NCI-H1105 (cell line): ENCODE measurements at places on chromosomes 13 and 19.

- DNase-seq, result no peak
These were observed 6.7 kb downstream of the TPT1 start for GRCh38 chr13:45333977-45334922.

DNA sequence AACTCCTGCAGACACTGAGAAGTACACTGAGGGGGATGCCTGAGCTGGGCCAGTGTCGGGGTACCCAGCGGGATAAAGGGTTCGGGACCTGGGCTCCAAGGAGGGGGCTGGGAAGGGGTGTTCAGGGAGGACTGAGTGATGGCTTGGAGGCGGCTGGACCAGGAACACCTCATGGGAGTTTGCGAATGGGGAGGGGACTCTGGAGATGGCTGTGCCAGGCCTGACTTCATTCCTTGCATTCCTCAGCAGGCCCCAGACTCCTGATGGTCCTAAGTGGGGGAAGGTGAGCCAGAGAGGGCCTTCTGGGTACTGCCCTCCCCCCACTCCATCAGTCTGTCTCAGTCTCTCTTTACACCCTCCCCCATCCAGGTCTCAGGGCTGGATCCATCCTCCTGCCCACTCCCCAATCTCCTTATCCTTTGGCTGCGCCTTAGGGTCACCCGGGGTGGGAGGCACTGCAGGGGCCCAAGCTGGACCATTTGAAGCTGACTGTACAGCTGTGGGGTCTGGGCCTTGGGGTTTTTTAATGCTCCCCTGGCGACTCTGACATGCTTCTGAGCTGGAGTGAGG, 13.8 kb downstream of the PAK4 start:
- no peak for DNase-seq

DNA sequence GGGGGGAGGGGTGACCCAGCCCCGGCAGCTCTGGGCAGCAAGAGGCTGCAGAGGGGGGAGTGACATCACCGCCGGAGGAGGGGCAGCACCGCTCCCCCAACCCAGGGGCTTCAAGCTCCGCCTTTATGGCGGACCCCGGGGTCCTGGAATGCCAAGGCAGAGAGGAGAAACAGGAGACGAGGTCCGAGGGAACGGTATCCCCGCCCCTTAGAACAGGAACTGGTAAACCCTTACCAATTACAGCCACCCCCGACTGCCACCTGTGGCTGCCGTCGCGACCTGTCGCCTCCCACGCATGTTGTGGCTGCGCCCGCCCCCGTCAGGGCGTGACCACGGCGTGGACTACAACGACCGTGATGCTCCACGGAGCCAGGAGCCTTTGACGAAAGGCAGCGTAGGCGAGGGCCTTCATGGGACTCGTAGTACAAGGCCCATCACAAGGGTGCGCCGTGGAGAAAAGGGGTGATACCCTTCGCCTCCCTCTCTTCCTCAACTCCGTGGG, 4.1 kb upstream of the KCNC3 start:
- peak; percentile 93 for DNase-seq

DNA sequence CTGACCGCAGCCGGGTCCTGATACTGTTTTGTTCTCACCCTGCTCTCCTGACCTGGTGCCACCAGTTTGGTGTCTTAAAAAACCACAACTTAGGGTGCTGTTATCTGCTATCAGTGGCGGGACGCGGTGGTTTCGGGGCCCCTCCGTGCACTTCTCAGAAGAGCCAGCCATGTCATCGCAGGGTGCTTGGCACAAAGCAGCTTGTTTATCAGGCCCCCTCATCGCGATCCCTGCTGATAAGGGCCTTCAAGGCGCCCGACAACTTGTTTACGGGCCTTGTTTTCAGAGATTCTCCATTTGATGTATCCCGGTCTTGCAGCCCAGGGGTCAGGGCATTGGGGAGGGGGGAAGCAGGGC, 58.1 kb upstream of the KLF2 start:
- DNase-seq, result no peak

GRCh38 chr13:48431431-48431830, 18.5 kb upstream of the LPAR6 start:
- DNase-seq, result no peak

DNA sequence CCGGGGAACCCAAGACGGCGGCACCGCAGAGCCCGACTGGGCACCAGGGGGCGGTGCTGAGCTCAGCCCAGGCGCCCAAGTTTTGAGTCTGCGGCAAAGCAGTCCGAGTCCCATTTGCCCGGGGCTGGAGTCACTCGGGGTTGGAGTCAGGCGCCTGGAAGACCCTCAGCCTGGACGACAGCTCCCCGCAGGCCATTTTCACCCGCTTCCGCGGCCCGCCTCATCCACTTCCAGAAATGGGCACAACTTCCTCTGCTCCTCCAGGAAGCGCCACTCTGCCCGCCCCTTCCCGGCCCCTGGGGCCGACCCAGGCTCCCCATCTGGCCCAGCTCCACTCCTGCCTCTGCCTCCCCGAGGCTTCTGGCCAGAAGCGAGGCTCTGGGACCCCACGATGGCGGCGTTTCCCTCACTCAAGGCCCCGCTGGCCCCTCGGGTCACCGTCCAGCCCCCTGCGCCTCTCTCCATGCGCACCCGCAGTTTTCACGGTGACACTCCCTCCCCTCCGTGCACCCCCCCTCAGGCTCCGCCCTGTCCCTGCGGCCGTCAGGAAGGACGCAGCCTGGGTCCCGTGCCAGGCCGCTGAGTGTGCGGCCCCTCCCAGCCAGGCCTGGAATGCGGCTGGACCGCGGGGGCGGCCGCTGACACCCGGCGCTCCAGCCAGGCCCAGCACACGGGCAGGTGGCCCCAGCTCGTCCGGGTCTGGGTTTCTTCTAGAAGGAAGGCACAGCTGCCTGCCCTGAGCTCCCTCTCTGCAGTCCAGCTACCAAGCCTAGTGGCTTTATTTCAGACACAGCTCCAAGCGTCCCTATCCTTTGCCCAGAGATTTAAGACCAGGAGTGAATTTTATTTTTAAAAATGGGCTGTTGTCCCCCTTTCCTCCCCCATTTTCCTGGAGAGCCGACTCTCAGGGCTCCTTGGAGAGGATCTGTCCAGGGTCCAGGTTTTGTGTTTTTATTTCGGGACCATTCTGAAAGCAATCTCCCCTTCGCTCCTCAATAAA, 4.7 kb downstream of the SERTAD1 start:
- peak; percentile 71 for DNase-seq

DNA sequence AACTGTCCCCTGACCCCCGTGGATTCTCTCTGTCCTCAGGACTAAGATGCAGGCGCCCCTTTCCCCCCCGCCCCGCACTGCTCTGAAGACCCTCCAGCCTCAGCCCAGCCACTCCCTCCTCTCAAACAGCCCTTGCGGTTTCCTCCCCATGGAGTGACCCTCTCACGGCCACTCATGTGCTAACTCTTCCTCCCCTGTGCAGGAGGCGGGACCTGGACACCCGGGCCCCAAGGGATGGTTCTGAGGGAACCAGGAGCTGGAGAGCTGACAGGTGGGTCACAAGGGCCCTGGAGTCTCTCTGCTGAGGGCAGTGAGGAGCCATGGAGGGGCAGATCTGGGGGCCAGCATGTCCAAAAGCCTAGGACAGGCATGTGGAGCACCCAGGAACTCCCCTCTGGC, 1.9 kb downstream of the ISOC2 start:
- DNase-seq, result no peak

DNA sequence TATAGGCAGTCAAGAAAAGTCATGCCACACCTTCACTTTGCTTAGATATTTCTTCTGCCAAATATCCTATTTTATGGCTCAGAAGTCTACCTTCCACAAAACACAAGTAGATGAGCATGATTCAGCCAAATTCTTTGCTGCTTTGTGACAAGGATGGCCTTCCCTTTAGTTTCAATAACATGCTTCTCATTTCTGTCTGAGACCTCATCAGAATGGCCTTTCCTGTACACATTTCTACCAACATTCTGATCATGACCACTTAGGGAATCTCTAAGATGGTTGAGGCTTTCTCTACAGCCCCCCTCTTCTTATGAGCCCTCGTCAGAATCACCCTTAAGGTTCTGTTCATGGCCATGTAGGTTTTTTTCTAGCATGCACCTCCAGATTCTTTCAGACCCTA, 96.2 kb downstream of the COL4A2 start:
- DNase-seq, result no peak

DNA sequence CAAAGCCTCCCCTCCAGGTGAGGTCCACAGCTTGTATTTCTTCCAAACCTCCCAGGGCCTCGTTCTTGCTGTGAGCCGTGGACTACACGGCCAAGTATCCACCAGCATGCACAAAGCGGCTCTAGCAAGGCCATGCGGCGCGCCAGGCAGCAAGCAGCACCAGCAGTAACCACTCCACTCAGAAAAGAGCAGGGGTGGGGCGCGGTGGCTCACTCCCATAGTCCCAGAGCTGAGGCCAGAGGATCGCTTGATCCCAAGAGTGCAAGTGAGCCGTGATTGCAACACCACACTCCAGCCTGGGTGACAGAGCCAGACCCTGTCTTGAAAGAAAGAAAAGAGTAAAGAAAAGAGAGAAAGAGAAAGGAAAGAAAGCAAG, 4.7 kb downstream of the CCDC8 start:
- no peak for DNase-seq

DNA sequence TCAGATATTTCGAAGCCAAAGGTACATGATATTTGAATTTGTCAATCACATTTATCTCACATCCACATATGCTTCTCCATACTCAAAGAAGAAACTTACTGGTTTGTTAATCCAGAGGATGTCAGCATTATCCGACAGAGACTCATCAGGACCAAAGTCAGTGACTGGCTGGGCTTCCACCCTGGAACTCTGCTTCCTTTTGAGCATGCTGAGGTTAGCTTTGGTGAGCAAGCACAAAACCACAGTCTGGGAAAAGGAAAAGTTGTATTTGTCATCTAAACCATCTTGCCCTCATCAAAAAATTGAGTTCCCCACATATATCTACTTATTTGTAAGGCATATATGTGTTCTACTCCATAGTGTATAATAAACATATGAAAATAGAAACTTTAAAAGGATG, 17.4 kb downstream of the NALCN start:
- DNase-seq, result no peak

- DNase-seq, result no peak
These were observed 37.3 kb downstream of the ZAR1L start for GRCh38 chr13:32277839-32278238.

GRCh38 chr19:39544911-39545310, 5.0 kb upstream of the EID2 start:
- no peak for DNase-seq

DNA sequence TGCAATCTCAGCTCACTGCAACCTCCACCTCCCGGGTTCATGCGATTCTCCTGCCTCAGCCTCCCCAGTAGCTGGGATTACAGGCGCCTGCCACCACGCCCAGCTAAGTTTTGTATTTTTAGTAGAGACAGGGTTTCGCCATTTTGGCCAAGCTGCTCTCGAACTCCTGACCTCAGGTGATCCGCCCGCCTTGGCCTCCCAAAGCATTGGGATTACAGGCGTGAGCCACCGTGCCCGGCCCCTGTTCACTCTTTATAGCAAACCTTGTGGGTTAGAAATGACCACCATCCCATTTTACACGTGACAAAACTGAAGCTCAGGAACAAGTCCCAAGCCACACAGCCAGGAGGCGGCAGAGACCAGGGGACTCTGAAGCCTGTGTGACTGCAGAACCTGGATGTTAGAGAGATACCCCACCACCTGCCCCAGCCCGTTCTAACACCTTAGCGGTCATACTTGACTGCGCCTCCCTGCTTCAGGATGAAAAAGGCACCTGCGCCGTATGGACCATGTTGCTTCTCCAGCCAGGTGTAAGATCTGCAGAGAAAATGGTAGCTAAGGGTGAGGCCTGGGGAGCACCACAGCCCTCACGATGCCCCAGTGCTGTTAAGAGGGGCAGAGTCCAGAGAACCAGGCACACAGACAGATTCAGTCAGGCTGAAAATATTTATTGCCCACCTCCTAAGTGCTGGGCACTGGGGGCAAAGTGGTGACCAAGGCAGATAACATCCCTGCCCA, 3.6 kb downstream of the DMAC2 start:
- DNase-seq, result no peak

DNA sequence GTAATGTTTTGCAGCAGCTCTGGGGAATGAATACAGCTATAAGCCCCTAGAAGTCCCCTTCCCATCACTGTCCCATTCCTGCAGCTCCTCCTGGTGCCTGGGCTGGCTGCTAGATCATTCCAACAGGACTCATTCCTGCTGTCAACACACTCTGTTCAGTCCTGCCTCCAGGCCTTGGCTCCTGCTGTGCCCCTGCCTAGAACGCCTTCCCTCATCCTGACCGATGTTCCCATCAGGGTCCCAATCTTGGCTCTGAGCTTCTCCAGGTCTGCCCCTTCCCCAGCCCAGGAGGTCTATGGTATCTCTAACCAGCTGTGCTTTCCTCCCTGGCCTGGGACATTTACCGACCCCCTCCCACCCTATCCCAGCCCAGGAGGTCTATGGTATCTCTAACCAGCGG, 48.1 kb downstream of the FBN3 start:
- DNase-seq, result no peak

- DNase-seq, result no peak
These were observed 1204.5 kb upstream of the SLC10A2 start for GRCh38 chr13:104270731-104271130.

DNA sequence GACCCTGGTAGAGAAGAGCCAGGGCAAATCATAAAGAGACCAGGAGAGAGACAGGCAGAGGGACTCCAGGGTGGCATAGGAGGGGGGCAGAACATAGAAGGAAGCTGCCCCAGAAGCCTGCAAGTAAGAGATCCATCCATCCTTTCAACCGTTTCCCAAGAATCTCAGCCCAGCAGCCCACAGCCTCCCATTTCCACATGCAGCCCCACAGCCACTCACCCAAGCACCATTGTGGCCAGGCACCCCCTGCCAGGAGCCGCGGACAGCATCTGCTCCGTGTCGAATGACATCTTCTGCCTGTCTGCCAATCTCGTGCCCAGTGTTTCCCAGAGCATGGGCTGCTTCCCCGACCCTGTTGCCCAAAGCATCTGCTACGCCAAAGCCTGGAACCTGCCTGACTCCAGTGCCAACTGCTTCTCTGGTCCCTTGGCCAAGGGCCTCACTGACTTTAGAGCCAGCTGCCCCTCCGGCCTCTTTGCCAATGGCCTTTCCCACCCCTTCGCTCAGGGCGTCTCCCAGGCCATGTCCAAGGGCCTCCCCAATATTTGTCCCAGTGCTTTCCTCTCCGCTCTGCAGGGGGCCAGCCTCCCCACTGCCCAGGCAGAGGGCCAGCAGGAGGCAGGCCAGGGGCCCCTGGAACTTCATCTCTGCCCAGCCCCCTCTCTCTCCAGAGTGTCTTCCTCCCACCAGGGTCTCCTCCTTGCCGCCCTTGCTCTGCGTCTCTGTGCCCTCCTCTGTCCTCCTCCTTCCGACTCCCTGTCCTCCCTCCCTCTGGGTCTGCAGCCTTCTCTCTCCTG, 420 bp downstream of the DMKN start:
- DNase-seq, result no peak

- DNase-seq, result no peak
These were observed 215.1 kb upstream of the SPRY2 start for GRCh38 chr13:80555796-80556678.
